Activated T-cell treated with anti-CD3 and anti-CD28 coated beads, Interleukin-2, amount 50 U/mL, for 1 hour (primary cell): ENCODE measurements at places on chromosomes 12 and 14.

DNA sequence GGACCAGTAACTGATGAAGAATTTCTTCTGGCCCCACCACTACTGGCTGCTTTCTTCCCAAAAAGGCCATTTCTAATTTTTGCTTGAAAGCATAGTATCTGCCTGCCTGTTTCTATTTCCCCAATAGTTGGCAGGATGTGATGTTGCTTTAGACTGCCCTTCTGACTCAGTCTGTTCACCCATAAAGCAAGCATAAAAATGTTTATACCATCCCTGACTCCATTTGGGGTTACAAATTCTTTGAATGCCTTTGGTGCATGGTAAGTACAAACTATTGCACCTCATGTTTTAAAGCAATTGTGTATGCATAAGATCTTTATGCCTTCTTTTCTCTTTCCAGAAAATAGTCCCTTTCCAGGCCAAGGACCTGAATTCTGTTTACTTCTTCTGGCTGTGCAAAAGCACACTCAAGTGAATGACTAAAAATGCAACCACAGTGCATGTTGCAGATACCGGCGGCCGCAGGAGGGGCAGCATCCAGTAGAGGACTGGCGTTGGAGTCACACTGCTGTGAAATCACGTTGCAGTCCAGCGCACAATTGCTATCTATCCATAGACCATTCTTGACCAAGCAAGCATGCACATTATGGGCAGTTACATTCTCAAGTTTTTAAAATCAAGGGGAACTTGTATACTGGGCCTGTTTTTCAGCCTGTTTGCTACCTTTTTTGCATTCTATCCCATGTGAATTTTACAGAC lies 82.4 kb downstream of the SLC5A8 start:
- no peak for DNase-seq

DNA sequence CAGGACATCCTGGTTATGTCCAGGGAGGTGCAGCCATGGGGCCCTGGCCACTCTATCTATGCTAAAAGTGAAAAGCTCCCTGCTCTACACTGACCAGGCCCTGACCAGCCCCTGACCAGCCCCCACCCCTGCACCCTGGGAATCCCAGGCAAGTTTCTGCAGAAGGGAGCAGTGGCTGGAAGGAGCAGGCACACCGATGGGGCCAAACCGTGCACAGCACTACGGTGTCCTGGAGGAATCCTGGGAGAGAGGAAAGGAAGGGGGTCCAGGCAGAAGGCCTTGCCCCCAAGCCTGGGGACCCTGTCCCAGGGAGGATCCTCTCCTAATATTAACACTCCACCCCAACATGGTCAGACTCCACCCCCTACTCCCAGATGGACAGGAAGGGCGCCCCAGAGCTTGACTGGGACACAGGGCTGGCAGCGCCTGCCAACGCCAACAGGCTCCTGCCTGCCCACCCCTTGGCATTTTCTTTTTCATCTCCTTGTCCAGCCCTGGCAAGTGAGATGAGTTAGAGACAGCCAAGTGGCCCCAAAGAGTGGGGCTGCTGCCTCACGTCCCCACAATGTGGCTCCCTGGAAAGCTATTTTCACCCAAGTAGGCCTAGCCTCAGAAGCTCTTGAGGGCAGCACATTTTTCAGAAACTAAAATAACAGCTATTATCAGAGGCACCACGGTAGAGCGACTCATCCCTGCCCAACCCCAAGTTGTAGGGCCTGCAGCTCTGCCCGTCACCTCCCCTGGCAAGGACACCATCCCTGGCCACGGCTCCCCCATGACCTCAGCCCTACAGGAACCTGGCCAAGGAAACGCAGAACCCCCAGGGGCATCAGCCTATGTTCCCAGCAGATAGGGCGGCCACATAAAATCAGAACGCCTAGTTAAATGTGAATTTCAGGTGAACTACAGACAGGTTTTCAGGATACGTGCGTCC lies 82.6 kb downstream of the SCARB1 start:
- DNase-seq, result no peak

DNA sequence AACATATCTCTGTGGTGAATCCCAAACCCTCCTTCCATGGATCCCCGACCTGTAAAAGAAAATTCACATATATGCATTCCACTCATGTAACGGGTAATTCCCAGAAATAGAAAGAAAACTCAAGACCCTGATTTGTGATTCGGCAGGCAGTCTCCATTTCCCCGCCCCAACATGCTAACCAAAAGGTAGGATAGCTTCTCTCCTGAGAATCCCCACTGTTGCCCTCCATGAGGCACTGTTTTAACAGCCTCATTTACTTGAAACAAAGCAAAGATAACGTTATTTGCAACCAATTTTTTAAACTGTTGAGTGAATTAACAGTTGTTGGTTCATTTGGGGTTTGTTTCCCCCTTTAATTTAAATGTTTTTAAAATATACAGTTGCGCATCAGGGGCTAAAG lies 774 bp upstream of the SLC2A13 start:
- no peak for DNase-seq

DNA sequence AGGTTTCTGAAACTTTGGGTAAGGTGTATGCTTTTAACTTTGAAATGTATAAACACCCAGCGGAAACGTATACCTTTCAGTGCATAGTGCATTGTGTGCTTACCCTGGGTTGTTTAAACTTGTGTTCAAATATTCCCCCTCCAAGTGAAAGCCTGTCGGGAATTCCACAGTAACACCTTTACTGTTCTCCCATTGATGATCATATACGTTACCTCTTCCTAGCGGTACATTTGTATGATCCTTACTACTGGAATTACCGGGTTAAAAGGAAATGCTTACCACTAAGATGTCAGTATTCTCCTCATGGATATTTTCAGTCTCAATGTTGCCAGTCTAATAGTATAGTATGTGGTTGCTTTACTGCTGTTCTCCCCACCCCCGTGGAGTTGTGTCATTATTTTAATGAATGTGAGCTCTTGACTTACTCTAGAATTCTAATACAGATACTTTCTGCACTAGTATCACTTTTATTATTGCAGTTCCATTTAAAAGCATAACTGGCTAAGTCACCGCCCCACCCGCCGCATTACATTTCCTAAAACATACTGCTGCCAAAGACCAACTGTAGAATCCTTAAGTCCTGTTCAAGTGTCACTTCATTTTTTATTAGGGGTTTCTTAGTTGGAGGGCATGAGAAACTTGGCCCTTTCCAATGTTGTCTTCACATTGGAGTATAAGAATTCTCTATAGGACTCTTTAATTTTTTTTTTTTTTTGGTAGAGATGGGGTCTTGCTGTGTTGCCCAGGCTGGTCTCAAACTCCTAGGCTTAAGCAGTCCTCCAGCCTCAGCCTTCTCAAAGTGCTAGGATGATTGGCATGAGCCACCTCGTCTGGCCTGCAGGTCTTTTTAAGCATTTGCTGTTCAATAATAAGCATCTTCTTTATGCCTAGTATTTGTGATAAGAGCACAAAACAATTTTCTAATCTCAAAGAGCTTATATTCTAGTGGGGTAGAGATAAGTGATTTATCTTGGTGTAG lies 24.9 kb downstream of the NUDT4 start:
- DNase-seq, result no peak

DNA sequence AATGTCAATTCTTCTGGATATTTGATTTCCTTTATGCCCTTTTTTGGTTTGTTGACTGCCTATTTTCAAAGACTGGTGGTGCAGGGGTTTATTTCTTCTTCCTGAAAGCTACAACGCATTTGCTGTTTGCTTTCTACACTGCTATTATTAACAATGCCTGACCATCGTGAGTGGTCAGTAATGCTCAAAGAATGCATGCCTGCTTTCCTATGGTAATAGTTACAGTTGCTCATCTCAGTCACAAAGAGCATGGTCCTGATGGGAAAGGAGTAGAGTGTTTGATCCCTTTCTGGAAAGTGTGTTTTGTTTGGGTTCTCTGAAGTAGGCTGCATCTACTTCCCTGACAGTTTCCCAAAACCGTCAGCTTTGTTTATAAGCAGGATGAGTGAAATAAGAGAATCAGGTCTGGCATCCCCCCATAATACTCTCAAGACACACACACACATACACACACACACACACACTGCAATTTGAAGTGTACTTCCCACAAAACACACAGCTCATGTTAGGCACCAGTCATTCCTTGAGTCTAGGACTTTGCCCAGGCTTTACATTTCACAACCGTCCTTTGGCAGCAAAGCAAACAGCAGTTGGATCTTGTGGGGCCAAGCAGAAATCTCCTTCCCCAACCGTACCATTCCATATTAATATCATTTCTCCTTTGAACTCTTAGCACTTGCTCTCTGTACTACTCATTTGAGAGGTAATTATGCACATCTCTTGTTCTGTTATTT lies 56.6 kb downstream of the SUDS3 start:
- no peak for DNase-seq

DNA sequence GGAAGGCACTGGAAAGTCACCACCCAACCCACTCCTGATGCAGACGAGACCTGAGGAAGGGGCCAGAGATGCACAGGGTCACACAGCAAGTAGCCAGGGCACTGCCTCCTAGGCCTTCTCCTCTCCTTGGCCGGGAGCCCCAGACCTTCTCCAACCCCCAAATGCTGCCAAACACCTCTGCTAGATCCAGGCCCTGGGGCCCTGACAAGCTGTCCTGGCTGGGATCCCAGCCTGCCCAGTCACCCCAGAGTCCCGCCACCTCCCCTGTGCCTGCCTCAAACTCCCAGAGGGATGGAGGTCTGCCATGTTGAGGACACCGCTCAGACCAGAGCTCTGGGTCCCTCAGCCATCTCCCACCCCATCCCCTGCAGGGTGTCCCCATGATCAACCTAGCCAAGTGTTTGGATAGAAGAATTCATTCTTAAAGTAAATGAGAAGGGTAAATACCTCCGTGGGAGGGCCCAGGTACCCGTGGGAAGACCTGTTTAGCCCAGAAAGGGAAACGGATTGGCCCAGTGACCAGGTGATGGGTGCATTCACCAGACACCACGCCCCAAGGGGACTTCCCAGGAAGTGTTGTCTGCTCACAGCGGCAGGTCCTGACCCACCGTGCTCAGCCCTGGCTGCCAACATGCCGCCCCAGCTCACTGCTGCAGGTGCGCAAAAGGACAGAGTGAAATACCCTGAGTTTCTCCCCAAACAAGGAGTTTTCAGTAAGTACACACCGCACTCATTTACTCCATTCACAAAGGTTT lies 4.6 kb upstream of the DIO3 start:
- no peak for DNase-seq

- DNase-seq, result no peak
These were observed 8.8 kb downstream of the DTX1 start for GRCh38 chr12:113065126-113066007.
